Activated T-cell treated with anti-CD3 and anti-CD28 coated beads, Interleukin-2, amount 50 U/mL, for 4 hours (primary cell): ENCODE measurements at places on chromosomes 2 and 18.

DNA sequence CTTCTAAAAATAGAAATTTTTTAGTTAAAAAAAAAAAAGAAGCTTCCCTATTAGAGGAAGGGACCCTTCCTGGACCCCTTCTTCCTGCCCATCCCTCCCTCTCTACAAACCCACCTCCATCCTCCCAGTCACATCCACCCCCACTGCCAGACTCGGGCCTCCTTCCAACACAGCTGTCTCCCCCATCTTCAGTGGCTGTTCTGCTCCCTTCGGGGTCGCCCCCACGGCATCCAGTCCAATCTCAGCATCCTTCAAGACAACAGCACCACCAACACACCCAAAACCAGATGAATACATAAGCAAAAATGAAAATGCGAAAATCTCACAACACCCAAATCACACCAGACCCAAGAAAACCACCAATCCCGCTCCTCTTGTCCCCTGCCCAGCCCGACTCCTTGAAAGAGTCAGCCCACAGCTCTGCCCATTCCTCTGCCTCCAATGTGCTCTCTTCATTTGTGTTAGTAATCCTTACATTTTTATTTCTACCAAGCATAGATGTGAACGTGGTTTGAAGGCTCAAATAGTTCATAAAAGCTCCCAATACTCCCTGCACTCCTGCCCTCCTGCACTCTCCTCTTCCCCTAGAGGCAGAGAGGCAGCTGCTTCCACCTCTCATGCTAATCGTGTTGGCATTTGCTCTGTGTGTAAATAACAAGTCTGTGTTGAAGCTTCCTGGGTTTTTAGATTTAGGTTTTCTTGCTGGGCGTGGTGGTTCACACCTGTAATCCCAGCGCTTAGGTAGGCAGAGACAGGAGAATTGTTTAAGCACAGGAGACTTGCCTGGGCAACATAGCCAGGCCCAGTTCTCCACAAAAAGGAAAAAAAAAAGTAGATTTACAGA lies 37.0 kb downstream of the MAL start:
- no peak for DNase-seq

DNA sequence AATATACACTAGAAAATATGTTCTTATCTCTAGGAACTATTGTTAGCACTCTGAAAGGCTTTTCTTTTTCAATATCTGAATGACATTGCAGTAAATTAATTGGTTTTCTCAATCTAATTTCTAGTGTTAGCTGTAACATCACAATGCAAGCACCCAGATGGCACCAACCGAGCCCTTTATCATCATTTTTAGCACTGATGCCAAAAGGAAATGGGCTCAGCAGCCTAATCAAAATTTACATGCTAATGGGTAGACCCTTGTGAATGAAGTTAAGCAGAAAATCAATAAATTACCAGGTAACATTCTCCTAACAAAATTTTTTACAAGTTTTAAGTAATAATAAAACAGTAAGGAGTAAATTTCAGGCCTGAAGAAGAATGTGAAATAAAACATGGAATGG lies 53.5 kb upstream of the PGAP1 start:
- no peak for DNase-seq

DNA sequence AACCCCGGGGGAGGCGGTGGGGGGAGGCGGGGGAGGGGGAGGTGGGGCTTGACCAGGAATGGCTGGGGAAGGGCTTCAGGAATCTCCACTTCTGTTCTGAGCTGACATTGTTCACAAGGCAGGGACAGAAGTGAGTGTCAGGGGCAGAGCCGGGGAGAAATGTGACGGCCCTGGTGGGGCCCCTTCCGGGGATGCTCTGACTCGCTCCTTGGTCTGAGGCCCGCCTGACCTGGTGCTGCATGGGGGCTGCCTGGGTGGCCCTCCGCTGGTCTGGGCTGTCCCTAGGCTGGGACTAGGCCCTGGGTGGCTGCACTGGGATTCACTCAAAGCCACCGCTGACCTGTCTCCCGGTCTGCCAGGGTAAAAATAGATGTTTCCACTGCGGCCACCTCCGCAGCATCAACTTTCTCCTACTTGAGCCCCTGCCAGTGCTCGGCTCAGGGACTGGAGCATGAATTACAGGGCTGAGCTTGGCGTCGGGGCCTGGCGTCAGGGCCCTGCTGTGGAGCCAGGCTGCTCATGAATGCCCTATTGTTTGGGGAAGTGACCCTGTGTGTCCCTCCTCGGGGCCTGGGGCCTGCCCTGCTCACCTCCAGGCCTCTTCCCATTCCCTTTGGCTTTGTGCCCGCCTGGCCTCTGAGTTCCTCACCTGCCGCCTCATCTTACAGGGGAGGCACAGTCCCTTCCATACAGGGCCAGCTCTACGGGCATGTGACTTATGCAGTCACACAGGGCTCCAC lies 247.5 kb downstream of the DYSF start:
- DNase-seq: no peak

- no peak for DNase-seq
Observed at GRCh38 chr2:79721966-79722365, 209.1 kb downstream of the CTNNA2 start.

GRCh38 chr2:100339823-100340222 lies 17.5 kb upstream of the LONRF2 start:
- no peak for DNase-seq

GRCh38 chr2:19993731-19994130 lies 3.8 kb upstream of the WDR35 start:
- no peak for DNase-seq
